ENCODE measurements at places on chromosomes 6 and 20.

GRCh38 chr6:22059126-22059525, 237.7 kb downstream of the PRL start:
- no peak for DNase-seq

- DNase-seq = no peak
Observed at GRCh38 chr6:65295812-65296211, 411.2 kb downstream of the EYS start.

GRCh38 chr6:51625566-51625965, 461.8 kb downstream of the PKHD1 start:
- no peak for DNase-seq

- DNase-seq = no peak
Observed at GRCh38 chr6:18742406-18742805, 355.3 kb downstream of the RNF144B start.

DNA sequence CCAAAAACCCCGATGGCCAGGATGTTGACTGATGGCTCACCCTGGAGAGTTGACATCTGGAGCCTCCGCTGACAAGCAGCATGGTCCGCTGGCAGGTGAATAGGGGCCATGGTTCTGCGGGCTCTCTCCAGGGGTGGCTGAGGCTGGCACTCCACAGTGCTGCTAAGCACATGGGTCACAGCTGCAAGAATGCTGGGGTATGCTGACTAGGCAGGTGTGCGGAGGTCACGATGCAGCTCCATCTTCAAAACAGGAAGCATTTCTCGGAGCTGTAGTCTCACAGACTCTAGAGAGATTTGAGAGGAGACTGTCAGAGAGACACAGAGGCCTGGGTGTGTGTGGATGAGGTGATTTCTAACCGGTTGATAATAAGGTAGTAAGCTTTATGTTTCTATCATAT, 341.6 kb downstream of the NRN1 start:
- DNase-seq = no peak

DNA sequence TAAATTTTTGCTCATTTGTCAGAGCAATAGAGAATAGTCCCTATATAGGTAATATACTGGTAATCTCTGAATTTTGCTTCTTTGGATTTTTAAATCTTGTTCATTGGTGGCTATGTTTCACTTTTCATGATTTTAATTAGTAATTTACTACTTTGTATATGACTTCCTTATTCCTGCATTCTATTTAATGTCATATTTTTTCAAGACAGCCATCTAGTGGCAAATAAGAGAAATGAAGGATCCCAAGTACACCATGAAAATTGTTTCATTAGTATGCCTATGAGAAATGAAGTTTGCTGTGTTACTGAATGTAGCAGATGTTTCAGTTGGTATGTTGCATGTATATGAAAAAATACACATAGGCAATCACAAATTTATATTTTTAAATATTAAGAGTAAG, 82.4 kb downstream of the ZNF292 start:
- DNase-seq = no peak

DNA sequence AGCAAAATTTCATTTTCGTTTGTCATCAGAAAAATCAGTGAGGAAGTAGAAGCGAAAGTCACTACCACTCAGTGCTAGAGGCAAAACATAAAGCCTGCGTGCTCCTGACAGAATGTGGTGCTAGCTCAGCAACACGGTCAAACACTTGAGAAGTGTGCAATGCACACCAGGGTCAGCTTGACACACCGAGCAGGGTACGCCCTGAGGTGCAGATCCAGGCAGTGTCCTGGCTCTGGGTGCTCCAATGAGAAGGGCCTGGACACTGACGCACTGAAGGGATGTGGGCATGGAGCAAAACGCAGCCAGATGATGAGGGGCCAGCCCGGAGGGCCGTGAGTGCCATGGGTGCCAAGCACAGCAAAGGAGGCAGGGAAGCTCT, 5.9 kb downstream of the RNASET2 start:
- no peak for DNase-seq

DNA sequence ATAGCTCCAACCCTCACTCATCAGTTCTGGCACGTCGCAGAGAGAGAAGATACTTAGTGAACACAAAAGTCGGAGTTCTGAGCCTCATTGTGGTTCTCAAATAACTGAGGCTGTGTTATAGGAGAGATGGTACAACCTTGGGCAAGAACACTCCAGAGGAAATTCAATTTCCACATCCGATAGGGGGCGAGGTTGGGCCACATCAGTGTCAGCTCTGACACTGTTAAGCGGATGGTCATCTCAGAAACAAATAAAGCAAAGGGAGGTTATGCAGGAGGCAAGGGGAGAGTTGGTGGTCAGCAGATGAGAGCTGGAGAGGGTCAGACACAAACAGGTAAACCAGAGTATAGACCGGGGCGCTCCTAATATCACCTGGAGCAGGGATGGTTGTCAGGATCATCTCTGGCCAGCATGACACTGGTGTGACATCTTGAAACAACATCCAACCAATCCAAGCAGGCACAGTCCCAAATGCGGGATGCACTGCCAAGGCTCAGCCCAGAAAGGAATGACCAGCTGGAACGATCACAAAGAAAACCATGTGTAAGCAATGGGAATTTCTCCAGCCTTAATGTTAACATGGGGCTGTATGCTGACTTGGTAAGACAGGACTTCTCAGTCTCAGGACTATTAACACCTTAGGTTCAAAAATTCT, 331.8 kb downstream of the HACE1 start:
- no peak for DNase-seq

DNA sequence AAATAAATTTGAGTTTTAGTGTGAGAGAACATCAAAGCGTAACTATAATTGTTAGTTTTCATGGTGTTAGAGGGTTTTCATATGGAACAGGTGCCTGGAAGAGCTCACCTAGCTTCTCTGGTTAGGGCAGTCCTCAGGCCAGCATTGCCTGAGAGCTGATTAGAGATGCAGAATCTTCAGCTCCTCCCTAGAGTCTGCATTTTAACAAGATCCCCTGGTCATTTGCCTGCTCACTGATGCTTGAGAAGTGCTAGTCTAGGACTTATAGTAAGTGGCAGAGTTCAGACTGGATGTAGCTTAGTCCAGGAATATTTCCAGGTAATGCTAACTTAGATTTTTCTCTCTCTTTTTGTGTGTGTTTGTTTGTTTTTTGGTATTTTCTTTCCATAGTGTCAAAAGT, 21.7 kb upstream of the SMIM26 start:
- no peak for DNase-seq

DNA sequence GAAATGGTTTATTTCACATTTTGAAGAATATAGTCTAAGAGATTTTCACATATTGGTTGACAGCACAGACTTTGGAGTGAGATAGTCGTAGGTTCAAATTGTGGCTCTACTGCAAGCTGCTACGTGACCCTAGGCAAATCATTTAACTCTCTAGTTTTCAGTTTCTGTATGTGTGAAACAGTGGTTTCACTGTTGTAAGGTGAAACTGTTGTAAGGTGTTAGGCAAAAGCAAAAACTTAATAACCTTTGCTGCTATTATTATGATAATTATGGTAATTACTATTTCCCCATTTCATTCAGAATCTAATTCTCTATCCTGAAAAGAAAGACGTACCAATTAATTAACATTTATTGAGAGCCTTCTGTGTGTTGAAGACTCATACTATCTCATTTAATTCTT, 144.2 kb downstream of the REV3L start:
- no peak for DNase-seq

DNA sequence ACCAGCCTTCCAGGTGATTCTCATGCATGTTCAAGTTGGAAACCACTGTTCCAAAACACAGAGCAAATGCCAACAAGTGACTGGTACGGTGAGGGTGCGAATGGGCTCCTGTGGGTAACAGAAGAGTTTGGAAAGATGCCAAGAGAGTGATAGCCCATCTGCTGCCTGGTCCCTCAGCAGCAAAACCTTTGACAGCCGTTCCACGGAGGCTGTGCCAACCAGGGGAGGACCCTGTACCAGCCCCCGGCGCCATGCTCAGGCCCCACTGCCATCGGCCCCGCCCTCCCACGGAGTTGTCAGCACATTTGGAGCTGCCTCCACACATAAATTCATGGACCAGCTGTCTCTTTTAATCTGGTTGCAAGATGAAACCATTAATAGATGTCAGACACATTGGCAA, 4.4 kb upstream of the PTPRT start:
- DNase-seq = no peak

DNA sequence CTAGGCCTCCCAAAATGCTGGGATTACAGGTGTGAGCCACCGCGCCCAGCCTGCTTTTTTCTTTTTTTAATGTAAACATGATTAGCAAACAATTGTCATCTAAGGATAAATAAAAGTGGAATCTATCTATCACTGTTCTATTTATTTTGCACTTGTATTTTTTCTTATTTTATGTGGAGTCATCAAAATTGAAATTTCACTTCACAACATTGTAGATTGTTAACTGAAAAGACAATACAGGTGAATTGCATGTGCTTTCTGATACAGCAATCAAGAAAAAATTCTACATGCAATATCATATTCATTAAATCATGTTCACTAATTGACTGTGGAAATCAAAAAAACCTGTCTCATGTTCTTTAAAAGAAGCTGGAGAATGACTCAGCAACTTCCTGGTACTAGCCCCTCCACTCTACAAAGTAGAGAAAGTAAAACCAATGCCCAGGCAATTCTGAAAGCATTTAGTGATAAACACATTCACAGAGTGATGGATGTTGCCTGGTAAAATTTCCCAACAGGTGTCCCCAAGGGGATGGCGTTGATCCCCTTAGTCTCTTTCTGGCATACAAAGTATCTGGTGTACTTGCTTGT, 10.7 kb upstream of the RFX6 start:
- no peak for DNase-seq
